ENCODE measurements at places on chromosomes 13 and 19.

GRCh38 chr19:43499042-43499441 is 5.5 kb downstream of the PHLDB3 start:
- DNase-seq: no peak

- no peak for DNase-seq
Observed at GRCh38 chr19:51632126-51632525, 1.9 kb upstream of the SIGLEC5 start.

DNA sequence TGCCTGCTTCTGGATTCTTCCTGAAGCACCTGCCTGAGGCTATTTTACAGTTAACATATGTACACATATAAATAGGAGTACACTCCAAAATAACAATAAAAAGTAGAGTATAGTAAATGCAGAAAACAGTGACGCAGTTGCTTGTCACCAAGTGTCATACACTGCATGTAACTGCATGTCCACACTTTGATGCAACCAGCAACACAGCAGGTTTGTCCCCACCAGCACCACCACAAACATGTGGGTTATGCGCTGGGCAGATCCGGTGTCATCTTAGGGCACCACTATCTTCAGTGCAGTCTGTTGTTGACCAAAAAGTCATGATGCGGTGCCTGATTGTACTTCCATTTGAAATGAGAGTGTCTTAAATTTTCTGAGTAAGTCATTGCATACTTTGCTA is 51.3 kb downstream of the COL4A2 start:
- no peak for DNase-seq

DNA sequence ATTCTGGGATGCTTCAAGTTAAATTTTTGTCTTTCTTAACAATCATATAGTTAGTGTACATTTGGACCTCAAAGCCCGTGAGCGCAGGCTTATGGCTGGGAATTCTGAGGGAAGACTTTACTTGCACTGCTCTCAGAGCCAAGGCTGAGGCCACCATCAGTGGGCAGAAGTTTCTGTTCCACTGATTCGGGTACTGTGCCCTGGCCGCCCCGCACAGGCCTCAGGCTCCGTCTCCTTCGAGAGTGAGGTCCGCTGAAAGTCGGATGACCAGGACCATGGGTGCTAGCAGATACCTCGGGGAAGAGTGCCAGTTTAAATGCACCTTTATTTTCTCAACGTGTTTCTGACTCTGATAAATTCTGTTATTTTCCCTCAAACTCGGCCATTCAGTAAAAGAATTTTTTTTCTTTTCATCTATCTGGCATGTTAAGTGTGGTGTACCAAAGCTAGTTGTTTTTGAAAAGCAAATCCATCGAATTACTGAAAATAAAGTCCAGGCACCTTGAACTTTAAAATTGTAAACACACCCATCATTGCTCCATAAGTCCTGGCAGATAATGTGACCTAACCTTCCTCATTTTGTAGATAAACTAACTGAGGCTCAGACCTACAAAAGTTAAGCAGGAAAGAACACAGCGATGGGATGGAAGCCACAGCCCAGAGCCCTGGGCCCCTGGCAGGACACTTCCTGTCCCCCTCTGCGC is 126.7 kb downstream of the SOX1 start:
- no peak for DNase-seq

DNA sequence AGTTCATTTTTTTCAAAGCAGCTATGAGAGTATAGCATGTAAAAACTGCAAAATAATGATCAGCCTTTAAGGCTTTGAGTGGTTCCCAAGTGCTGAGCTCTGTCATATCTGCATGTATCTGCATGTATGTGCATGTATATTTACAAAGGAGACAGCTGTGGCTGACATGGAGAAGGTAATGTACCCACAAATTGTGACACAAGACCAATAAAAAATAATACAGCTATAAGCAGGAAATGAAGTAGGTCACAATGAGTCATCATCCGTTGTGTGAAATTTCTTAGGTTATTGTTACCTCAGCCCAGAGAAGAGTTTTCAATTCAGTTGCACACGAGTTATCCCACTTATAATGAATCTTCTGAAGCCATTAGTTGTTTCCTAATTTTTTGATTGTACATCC is 60.9 kb upstream of the MED4 start:
- DNase-seq: no peak

DNA sequence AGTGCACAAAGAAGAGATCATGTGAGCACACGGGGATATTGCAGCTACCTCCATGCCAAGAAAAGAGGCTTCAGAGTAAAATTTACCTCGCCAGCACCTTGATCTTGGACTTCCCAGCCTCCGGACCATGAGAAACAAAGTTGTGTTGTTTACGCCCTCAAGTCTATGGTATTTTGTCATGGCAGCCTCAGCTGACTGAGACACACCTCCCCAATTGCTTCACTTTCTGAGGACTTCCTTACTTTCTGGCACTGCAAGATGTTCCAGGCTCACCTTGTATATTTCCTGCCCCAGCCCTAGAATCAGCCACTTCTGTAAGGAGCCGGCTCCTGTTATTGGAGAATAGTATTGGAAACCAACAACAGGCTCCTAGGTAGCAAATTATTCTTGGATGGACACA is 6.6 kb upstream of the CEBPG start:
- no peak for DNase-seq

GRCh38 chr19:40596608-40597328 is 4.4 kb upstream of the LTBP4 start:
- DNase-seq: no peak

- DNase-seq: no peak
Observed at GRCh38 chr19:4360641-4361151, 17.3 kb downstream of the MPND start.

DNA sequence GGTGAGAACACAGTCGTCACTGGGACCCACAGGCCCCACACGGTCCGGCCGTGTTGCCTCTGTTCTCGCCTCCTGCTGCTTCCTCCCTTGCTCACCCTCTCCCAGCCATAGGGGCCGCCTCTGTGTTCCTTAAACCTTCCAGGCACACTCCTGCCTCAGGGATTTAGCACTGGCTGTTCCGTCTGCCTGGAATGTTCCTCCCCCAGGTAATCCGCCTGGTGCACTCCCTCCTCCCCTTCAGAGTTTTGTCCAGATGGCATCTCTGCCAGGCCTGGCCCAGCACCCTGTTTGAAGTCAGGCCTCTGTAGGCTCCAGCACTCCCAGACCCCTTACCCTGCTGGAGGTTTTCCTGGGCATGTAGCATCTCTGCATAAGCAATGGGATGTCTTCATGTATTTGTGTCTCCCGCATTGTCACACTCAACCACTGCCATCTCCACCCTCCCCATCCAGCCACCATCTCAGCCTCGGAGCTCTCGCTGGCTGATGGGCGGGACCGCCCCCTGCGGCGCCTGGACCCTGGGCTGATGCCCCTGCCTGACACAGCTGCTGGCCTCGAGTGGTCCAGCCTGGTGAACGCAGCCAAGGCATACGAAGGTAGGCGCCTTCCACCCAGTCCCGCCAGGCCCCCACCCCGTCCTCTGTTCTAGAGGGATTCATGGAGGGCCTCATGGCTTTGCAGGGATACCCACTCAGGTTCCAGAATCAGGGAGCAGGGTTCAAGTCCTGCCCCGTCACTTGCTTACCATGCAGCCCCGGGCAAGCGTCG is 25.9 kb downstream of the DPF1 start:
- no peak for DNase-seq

DNA sequence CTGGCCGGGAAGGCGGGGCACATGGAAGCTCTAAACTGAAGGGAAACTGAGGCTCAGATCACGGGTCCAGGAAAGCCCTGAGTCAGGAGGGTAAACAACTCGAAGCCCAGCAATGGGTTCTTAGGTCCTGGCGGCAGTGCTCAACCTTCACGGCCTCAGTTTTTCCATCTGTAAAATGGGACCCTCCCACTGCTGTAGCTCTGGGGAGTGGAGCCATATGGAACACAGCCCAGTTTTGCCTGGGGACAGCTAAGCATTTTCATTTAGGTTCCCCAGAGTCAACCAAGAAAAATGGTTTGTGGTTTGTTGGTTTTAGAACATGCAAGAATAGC is 30.4 kb downstream of the CEBPG start:
- no peak for DNase-seq

GRCh38 chr19:11446652-11447301 is 11.3 kb downstream of the PRKCSH start:
- no peak for DNase-seq

DNA sequence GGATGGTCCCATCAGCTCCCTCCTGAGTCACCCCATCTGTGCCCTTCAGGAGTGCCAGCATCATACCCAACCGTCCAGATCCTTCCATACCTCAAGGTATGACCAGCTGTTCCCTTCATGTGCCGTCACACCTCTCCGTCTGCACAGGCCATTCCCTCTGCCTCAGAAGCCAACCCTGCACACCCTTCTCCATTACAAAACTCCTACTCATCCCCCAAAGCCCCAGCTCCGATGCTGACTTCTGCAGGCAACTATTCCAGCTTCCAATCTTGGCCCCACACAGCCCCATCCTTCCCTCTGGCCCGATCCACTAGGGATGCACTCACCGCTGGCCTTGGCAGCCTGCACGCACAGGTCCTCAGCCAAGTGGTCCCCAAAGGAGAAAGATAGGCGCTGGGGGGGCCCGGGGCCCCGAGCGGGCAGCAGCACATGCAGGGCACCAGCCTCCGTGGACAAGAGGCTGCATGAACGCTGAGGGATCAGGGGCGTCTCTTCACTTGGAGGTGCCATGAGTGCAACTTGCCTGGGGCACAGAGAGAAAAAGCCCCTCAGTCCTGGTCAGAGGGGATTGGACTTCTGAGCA is 3.8 kb downstream of the JAK3 start:
- no peak for DNase-seq

DNA sequence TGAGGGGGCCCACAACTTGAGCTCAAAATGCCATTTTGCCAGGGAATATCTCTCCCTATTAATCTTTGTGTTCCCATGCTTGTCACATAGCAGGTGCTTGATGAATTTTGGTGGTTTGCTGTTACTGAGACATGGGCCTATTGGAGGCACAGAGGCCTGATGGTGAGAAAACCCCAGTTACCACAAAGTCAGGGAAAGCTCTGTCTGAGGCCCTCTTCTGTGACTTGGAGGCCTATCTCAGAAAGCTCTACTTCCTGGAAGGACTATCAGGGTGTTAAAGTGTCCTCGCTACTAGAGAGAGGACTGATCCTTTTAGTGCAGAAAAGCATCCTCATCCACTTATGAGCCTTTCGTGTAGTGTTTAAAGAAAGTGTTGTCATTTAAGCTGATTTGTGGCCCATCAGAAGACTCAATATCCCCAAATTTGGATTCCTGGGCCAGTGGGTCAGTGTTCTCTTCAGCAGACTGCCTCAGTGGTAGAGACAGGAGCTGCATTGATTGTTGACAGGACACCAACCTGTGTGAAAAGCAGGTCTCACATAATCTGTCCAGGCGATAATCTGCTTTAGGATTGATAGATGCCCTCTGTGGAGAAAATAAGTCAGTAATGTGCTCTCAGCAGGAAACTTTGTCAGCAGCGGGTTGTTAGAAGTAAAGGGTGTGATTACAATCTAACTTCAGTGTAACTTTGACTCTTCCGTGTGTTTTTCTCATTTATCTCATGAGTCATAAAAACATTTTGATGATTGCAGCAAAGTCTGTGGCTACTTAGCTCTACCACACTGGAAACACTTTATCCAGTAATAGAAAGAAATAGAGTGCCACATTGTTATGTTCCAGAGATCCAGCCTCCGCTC is 121.0 kb downstream of the AKAP11 start:
- DNase-seq: no peak

DNA sequence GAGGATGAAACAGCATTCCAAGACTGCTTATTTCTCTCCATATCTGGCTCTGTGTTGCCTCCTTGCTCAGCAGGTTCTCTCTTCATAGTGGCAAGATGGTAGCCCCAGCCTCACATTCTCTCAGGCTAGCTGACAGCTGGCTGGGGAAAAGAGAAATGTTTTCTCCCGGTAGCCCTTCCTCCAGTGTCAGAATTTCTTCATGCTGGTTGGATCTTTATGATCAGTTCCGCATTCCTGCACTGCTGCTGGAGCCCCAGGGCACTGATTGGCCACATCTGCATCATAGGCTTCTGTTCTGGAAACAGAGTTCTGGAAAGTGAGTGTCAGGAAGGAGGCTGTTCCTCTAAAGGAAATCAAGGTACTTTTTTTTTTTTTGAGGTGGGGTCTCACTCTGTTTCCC is 24.6 kb downstream of the POP4 start:
- no peak for DNase-seq

GRCh38 chr19:32622002-32622401 is 41.0 kb downstream of the PDCD5 start:
- no peak for DNase-seq

DNA sequence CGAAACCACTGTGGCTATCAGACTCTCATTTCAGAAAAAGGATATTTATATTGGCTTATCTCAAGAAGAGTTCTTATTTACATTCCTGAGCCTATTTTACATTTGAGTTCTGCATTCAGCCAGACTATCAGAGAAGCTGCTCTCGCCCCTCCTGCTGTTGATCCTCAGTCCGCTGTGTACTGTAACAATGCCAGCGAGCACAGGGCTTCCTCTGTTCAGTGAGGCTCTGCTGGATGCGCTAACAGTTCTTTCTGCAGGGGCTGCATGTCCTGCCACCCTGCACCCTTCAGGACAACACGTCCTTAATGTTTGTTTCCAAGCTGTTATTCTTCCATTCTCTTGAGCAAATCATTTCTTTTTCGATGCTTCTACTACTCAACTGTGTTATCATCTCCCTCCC is 463.7 kb upstream of the SGCG start:
- no peak for DNase-seq

DNA sequence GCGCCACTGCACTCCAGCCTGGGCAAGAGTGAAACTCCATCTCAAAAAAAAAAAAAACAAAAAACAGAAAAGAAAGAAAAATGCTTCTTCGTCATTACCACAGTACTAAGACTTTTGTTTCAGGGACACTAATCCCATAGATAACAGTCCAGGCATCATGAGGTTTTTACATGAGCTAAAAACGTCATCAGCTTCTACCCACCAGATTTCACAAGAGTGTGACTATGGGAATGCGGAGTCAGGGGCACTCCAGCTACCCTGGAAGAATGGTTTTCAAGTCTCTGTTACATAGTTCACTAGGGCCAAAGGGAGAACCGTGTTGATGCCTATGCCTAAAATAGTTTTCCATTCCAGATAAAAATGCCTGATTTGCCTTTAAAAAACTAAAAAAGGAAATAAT is 33.2 kb downstream of the RAB20 start:
- no peak for DNase-seq

DNA sequence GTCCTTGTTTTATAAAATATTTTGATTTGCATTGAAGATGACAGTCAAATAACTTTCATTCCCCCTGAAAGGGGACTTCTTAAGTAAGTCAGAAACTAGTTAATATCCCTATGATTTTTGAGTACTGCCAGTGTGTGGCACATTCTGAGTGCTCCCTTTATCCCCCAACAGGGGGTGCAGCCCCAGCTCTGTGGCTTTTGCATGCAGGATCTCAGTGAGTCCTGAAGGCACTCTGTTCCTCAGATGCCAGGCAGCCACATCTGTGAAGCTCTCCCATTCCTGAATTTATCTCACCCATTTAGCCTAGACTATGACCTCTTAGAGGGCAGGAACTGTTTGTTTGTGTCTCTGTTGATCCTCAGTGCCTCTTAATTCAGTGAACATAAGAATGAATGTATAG is 123.1 kb downstream of the CDK8 start:
- DNase-seq: no peak

DNA sequence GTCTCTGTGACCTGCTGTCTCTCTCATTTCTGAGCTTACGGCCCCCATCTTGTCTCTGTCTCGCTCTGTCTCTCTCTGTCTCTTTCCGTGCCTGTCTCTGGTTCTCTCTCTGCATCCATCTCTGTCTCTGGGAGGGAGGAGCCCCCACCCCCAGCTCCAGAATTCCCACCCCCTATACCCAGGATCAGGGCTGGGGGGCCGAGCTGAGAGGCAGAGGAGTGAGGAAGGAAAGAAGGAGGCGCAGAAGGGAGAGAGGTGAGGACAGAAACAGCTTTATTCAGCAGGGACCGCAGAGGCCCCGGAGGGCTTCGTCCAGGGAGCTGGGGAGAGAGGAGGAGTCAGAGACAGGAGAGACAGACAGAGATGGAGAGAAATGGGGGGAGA is 14.0 kb downstream of the JOSD2 start:
- DNase-seq: no peak
